Stimulated activated CD4-positive, alpha-beta T cell treated with anti-CD3 and anti-CD28 coated beads, Interleukin-4, amount 100 ng/mL, for 48 hours (primary cell): ENCODE measurements at places on chromosomes 7 and 10.

DNA sequence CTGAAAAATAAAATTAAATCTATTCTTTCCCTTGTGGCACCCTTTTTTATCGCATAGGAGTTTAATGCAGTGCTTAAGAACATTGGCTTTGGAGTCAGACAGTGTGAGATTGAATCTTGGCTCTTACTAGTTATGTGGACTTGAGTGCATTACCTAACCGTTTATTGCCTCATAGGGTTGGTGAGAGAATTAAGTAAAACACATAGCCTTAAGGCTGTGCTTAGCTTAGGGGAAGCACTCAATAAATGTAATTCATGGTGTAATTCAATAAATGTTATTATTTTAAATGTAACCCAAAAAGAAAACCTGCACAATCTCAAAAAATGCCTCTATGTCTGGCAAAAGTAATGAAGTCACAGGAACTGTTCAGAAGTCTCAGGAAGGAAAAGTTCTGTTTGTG is 2.7 kb downstream of the STK17A start:
- DNase-seq = no peak

DNA sequence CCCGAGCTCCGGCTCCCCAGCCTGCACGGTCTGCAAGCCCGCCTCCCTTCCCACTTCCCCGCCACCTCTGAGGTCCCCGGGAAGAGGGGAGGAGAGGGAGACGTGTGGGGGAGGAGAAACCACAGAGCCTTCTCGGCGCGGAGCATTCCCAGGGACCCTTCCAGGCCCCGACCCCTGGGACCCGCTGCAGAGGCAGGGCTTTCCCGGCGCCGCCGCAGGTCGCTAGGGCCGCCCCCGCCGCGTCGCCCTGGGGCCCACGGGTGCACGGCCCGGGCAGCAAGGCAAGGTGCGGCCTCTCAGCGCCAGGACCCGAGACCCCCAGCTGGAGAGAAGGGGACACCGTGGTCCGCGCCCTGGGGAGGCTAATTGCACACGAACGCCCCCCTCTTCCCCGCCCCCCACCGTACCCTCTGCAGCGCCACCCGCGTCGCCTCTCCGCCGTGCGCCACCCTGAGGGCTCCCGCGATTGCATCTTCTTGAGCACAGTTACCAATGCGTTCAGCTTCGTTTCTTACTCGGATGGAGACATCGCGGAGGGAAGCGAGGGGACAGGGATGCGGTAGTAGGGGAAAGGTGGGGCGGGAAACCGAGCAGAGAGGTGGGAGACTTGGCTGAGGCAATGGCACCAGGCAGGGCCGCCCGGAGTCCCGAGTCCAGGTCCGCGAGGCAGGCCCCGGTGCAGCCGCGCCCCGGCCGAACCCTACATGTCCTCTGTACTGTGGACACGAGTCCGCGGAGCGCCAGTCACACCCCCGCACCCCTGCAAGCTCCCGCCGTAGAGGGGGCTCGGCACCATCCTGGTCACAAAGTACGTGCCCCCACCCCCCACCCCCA is 28.9 kb downstream of the SKIDA1 start:
- DNase-seq = peak; percentile 32

GRCh38 chr10:126930883-126931503 is 25.8 kb downstream of the DOCK1 start:
- no peak for DNase-seq

GRCh38 chr10:84590327-84591193 is 262.2 kb downstream of the CCSER2 start:
- DNase-seq = no peak

- DNase-seq = no peak
Measured at GRCh38 chr10:131266936-131267813, 44.3 kb downstream of the TCERG1L start.

DNA sequence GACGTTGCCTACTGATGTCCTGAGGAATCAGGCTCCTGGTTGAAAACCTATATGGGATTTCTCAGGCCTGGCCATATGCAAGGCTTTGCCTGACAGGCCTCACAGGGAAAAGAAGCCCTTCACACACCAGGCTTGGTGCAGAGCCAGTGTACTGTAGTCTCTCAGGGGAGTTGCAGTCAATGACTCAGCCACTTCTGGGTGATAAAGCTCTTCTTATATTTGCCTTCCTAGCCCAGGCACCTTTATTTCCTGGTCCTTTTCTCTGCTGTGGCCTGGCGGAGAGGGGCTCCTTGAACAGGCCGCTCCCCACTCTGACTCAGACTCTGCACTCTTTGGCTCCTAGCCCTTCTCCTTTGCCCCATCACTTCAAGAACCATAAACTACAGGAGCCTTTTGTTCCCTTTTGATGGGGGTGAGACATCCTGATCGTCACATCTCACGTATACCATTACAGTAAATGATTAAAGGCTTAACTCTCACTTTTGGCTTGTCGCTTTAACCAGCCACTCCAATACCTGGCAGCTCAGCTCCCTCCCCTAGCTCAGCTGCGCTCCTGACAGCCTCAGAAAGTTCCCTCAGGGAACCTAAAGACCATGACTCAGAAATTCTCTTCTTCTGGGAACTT is 33.5 kb downstream of the DPY19L1 start:
- DNase-seq = no peak

DNA sequence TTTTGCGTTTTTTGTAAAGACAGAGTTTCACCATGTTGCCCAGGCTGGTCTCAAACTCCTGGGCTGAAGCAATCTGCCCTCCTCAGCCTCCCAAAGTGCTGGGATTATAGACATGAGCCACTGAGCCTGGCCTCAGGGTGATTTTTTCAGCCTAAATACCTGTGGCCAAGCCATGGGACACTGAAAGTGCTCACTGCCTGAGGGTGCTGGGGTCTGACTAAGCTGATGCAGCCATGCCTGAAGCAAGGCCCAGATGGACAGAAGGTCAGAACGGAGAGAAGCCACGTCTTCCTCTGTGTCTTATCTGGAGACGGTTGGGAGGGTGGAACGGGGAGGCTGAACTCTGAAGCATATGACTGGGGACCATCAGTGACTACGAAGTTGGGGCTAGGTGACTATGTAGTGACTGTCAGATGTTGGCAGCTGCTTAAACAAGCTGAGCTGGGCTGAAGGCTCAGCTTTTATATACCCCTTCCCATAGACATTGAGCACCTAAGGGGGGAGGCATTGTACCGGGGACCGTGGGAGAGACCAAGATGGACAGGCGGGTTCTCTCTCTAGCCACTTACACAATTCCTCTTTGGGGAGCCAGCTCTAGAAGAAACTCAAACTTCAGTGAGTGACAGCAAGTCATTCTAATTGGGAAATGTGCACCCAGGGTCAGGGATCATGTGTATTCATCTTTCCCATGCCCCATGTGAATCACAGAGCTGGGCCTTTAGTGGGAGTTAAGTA is 73.3 kb upstream of the HABP2 start:
- DNase-seq = no peak

DNA sequence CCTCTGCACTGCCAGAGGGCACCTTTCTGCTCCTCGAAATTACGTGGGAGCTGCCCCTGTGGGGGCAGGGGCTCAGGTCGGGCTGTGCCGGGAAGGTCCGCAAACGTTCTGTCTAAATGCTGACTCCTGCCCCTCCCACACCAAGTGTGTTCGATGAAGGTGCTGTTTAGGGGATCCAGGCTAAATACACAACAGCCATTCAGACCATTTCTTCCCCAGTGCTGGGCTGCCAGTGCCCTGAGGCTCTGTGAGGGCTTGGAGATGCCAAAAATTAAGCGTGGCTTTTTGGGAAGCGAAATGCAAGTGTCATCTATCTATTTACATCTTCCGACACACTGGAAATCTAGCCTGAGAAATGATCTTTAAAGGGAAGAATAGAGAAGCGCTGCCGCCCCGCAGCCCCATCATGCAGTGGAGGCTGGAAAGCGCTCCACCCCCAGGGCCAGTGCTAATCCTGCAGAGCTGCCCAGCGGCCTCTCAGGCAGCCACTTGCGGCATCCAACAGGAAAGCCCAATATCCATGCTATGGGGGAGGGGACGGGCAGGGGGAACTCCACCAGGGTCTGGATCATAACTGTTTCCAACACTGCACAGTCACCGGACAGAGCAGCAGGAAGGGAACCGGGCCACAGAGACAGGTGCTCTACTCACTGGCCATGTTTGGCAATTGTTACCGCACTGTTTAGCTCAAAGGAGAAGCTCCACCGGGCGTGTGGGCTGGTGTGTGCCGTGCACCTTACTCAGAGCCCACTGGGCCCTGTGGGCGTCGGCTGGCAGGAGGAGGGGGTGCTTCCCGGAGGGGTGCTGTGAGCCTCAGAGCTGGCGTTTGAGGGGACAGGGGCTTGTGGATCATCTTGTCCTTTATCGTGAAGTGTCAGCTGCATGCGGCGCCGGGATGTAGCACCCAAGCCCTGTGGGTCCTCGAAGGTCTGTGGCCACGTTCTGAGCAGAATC is 205.5 kb downstream of the DNAJB6 start:
- DNase-seq = no peak

DNA sequence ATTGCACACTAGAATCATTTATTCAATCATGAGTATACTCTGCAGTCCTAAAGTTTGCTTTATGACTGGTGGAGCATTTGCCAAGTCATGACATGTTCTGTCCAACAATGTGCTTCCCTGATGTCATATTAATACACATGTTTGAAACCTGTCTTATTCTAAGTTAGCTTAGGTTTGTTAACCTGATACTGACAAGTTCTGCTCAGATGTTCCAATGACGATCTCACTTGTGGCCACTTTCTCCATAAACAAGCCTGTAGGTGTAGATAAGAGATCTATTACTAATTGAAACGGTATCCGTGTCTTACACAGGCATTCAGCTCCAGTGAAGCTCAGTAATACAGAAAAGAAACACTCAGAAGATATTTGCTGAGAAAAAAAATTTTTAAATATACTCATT is 64.9 kb downstream of the GPR37 start:
- DNase-seq = no peak

DNA sequence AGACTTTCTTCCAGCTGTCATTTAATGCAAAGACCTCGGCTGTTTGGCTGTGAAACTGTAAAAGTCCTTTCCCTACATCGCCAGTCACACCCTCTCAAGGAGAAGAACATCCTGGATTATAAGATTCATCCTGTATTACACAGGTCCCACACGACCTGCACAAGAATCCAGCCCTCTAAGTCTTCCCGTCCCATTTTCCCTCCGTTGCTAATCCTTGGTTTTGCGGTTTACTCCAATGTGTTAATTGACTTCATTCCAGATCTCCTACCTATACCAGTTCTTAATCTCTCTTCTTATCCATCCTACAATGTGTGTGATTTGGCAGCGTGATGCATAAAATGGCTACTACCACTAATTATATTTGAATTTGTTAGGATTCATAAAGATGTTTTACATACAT is 110.4 kb downstream of the COL28A1 start:
- no peak for DNase-seq

- no peak for DNase-seq
Measured at GRCh38 chr10:1650542-1651269, 86.6 kb downstream of the ADARB2 start.

DNA sequence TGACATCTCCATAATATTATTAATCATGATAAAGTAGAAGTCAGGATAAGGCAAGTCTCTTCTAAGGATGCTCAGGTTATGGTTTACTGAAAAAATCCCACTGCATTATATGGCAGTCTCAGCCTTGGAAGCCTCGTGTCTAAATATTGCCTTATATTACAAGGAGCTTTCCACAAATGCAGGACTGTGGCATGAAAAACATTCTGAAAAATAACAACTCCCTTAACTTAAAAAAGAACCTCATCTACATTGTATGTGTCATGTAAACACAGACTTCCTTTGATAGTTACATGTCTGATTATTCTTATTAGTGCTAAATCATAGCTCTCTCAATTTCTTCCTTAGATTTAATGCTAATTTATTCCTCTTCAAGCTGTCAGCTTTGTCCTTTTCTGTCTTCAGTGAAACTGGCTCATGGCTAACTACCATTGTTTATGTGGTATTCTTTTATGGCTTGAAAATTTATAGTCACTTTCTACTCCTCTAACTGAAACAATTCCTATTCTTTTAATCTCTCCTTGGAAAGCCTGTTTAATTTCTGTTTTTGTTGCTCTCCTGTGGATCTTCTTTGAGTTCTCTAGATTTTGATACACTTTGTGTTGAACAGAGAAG is 156.1 kb downstream of the KIF20B start:
- no peak for DNase-seq

DNA sequence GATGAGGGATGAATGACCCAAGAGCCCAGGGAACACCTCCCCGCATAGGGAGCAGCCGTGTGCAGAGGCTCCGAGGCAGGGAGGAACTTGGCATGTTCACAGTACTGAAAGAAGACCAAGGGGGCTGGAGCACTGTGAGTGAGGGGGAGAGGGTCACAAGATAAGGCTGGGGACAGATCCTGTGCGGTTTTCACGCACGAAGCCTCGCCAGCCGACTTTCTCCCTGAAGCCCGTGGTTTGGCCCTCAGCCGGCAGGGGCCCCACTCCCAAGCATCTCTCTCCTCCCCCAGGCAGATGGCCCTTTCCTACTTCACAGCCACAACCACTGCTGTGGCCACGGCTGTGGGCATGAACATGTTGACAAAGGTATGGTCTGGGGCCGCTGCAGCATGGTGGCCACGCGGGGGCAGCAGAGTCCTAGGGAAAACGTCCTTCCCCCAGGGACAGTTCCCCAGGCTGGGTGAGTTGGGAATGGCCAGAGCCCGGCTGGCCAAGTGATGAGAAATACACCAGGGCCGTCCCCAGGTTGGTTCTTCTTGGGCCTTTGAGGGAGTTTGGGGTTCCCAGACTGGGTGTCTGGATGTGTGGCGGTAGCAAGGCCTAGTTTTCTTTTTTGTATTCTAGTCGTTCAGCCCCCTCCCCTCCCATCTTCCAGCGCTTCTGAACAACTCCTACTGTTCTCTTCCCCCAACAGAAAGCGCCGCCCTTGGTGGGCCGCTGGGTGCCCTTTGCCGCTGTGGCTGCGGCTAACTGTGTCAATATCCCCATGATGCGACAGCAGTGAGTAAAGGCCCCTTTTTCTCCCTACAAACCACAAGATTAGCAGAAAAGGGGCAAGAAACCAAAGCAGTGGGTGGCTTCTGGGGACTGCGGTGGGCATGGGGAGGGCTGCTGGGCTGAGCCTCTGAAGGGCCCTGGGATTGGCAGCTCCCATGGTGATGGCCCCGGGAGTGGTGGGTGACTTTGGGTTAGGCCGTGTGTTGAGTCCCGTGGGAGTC is 14.4 kb upstream of the WBP1L start:
- peak; percentile 43 for DNase-seq

DNA sequence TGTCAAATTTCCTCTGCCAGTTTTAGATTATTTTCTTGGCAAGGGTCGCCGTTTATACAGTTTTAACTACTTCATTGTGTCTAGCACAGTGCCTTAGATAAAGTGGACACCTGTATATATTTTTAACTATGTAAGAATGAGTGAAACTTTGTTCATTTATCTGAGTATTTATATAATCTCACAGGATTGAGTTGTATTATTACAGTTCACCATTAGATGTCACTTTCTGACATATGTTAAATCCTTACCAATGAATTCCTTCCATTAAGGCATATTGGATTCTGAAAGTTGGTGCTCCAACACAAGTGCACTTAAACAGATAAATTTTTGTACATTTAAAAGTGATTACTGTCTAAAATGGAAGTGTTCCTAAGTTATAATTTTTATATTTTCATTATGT is 43.0 kb downstream of the ZMYND11 start:
- DNase-seq = no peak
